ENCODE measurements at places on chromosomes 7 and 10.
A peak's percentile ranks its signal among the peaks of the same experiment; 100 is the strongest.

DNA sequence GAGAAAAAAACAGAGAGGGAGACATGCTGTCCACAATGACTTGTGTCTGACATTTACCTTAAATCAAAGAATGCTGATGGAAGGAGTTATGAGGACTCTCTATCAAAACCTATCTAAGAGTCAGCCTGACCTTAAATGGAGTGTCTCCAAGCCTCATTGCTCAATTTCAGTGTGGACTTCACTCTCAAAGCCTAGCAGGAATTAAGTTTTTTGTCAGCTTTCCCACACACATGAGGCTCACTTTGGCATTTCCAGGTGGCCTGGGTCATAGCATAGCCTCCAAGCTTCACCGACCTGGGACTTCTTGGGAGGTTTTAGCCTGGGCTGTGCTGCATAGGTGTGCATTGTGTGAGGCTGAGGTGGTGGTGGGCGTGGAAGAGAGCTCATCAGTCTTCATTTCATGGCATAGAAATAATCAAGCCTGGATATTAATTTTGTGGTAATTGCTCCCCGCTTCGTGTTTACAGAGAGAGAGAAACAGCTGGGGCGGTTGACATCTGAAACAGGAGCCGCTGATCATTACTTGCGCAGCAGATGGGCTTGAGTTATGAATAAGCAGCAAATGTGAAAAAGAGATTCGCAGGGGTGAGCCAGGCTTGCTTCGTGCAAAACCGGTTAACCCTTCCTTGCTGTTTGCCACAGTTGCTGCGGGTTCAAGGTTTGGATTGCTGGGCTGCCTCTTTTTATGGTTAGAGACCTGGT is 647.8 kb downstream of the INHBA start:
- DNase-seq: no peak

GRCh38 chr7:106041140-106041717 is 70.9 kb downstream of the SYPL1 start:
- no peak for DNase-seq

- DNase-seq: no peak
Measured at GRCh38 chr7:11513460-11513859, 318.5 kb downstream of the THSD7A start.

- DNase-seq: no peak
Measured at GRCh38 chr10:28807760-28808613, 130.7 kb downstream of the BAMBI start.

GRCh38 chr10:124508070-124508667 is 46.5 kb downstream of the LHPP start:
- DNase-seq: no peak

DNA sequence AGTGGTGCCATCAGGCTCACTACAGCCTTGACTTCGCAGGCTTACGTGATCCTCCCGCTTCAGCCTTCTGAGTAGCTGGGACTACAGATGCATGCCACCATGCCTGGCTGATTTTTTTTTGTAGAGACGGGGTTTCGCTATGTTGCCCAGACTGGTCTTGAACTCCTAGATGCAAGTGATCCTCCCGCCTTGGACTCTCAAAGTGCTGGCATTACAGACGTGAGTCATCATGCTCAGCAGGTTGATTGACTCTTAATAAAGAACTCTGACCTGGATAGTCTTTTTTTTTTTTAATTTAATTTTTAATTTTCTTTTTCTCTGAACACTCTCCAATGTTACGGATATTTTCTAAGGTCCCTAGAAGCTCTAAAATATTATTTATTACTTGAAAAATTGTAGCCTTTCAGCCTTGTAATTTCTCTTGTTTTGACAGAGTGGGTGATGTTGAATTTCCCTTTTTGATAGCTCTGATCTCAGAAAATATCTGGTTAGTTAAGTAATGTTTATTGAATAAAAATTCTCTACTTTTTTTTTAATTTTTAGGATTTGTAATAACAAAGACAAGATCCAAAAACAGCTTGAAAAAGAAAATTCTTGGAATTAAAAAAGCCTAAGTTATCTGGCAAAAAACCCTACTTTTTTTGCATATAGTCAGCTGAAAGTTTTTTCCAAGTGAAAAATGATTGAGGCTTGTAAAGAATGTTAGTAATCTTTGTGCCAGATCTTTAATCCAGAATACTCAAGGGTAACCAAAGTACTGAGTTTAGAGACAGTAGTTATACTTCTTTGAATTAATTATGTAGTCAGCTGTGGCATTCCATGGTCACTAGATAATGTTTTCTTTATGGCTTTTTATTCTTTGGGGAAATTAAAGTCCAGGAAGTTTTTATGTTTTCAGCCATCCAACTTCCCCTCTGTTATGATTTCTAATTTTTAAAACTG is 26.7 kb downstream of the TBC1D12 start:
- DNase-seq: no peak

DNA sequence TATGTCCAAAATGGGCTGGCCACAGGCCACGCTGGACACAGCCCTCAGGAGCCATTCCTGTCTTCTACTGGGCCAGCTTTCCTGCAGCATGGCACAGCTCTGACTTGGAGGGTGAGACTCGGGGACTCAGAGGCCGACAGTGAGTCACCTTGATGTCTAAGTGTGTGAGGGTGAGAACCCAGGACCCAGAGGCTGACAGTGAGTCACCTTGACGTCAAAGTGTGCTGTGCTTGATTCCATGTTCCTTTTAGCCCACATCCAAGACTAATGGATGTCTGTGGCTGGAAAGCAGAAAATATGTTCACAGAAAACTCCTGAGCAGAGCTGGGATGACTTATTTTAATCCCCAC is 6.0 kb upstream of the FAM170B start:
- DNase-seq: peak; percentile 86

- DNase-seq: no peak
Measured at GRCh38 chr10:71083716-71083975, 128.7 kb upstream of the UNC5B start.

DNA sequence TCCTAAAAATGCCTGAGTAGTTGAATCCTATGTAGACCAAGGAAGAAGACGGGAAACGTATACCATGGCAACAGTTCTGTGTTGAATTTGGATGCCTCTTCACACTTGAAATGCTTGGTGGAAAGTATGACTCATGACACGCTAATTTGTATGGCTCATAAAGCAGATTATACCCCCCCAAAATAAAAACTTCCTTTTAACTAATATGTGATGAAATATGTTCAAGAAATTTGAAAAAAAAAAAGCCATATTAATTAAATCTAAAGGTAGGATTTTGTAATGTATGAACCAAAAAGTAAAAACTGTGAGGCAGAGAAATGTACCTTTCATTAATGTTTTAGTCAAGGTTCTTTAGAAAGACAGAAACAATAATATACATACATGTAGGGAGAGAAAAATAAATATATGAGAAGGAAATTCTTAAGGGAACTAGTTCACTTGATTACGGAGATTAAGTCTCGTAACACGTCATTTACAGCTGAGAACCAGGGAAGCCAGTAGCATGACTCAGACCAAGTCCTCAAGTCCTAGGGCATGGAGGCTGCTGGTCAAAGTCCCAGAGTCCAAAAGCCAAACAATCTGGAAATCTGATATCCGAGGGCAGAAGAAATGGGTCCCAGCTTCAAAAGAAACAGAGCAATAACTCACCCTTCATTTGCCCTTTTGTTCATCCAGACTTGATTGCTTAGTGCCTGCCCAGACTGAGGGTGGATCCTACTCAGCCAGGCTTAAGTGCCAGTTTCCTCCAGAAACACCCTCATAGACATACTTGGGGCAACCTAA is 485.1 kb downstream of the SEMA3D start:
- peak; percentile 85 for DNase-seq

DNA sequence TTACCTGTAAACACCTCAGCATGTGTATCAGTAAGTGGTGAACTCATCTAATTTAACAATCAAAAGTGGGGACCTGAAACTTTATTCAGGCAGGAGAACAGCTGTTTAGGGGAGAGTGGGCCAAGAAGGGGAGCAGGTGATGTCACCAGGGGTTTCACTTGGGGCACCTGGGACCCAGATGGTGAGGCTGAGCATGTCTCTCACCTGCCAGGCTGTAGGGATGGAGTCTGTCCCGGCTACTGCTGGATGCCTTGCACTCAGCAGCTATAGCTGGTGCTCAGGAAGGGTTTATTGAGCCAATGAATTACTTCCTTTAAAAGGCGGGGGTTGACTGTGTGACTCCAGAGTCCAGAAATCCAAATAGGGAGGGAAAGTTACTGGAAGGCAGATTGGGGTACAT is 23.0 kb downstream of the CDH23 start:
- no peak for DNase-seq

DNA sequence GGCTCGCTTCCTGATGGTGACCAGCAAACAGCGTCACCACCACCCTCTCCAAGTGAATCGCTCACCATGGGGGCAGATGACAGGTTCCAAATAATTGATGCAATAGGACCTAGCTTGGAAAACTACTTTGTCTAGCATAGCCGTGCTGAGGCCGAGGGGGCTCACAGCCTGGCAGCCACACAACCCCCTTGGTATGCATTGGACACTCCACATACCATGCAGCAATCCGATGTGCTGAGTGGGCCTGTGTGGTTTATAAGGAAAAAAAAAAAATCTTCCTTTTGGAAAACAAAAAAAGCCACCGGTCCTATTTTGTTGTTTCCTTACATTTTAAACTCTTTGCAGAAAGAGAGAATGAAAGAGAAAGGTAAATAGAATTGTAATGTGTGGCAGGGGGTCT is 15.1 kb downstream of the GATA3 start:
- DNase-seq: no peak

DNA sequence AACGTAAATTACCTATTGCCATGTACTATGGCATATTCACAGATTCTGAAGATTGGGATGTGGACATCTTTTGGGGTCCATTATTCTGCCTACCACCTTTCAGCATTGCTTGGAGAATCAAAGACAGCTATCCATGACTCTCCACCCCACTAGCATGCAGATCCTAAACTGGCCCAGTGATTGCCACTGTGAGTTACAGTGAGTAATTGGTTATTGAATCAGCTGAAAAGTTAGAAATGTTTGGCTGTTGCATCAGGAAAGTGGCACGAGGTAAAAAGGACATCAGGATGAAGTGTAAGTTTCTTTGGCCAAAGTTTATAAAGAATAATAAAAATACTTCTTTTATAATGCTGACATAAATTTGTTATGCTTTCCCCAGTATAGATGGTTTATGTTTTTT is 148.2 kb upstream of the ETV1 start:
- peak; percentile 7 for DNase-seq

DNA sequence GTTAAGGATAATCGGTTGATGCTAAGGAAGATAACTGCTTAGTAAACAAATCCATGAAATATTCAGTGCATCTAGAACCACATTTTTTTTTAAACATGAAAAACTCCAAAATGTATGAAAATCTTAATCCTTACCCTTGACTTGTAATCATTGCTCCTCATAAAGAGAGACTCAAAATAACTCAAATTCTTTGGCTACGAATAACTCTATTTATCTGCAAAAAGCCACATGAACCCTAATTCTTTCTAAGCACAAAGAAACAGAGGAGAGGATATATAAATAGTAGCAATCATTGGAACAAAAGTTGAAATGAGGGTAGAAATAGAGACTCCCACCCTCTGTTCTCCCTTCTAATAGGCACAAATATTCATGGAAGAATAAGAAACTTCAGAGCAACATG is 40.2 kb downstream of the ANK3 start:
- peak; percentile 23 for DNase-seq

DNA sequence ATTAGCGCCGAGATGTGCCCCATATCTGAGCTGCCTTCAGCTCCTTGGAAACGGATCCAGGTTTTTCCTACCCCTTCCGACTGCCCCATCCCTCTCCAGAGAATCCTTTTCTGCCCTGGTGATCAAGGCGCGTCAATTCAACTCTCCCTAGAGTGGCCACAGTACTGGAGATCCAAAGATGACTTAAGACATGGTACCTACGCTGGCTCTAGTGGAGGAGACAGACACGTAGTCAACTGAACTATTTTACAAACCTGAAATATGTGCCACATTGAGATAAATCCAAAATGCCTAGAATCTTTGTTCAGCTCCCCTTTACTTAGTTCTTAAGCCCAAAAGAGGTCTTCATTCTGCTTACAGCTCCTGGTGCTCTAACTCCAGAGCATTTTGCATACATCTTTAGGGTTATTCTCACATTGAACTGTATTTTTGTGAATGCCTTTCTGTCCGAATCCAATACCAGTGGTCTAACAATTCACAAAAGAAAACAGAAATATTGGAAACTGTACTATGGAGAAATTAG is 444 bp upstream of the TNPO3 start:
- no peak for DNase-seq

DNA sequence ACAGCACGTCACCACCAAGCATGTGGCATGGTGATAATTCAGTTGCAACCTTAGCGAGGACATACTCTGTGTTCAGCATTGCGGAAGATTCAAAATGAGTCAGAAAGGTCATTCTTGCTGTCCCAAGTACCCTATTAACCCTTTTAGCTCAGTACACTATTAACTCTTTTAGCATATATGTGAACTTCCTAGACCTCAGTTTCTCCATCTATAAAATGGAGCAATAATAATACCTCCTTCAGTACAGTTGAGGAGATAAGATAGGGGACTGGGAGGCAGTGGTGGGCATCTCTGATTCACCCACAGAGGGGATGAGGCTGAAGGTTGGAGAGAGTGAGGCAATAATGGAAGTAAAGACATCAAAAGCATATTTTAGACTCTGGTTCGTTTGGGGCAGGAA is 67.3 kb downstream of the XRCC2 start:
- no peak for DNase-seq

GRCh38 chr10:91758303-91759146 is 39.7 kb upstream of the TNKS2 start:
- DNase-seq: peak; percentile 30

Data from foreskin fibroblast (primary cell).